CD4-positive, alpha-beta T cell treated with Interleukin-17A for 4 hours (primary cell): ENCODE measurements at places on chromosomes 16 and 17.

GRCh38 chr17:72238157-72238673, 117.4 kb downstream of the SOX9 start:
- DNase-seq = no peak

- no peak for DNase-seq
Observed at GRCh38 chr16:51419768-51420167, 268.7 kb upstream of the SALL1 start.

DNA sequence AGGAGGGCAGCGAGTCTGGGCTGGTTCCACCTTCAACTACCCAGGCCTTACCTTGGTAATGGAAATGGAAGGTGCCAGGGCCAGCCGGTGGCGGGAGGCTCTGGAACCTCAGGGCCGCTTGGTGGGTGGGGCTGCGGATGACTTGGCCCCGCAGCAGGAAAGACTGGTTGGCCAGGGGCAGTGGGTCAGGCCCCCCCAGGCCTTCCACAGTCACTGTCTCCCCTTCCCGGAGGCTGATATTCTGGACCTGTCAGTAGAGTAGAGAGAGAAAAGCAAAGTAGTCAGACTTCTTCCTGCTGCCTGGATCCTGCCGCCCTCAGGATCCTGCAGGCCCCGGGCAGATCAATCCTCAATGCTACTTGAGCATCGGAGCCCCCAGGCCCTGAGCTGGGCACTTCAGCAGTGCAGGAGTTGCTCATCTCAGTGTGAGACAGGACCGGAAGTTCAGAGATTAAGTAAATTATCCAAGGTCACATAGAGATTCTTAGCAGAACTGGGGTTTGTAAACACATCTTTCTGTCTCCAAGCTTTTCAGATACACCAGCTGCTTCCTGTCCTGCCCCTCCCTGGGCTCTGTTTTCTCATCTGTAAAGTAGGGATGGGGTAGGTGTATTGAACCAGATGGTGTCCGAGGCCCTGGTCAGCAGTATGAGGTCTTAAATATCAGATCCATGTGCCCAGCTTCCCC, 18.5 kb upstream of the PHF12 start:
- no peak for DNase-seq

DNA sequence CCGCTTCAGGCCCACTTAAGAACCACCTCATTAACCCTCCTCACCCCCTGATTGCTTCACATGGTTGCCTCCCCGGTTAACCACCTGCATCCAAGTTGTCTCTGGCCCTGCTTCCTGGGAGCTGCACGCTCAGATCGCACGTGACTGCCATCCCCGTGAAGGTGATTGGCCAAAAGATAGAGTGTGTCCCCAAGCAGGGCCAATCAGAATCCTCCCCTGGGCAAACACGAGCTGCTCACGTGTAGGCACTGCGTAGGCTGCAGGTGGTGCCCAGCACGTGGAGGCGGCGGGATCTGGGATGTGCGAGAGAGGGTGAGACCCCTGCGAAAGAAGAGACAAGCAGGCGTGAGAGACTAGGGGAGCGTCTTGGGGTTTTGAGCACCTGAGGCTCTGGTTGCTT, 111.8 kb upstream of the CRHR1 start:
- DNase-seq = no peak

DNA sequence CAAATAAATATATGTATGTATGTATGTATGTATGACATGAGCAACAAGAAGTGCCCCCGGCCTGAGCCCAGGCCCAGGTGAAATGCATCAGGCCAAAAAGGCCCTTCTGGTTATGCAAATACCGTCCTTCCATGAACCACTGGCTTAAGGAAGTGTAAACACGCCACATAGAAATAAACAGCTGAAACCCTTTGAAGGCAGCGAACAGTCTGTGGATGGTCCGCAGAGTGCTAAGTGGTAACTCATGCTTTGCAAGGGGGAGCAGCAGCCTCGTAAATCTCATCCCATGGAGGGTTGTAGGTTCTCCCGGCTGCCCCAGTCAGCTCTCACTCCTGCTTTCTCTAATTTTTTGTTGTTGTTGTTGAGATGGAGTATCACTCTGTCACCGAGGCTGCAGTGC, 36.7 kb downstream of the COTL1 start:
- no peak for DNase-seq

DNA sequence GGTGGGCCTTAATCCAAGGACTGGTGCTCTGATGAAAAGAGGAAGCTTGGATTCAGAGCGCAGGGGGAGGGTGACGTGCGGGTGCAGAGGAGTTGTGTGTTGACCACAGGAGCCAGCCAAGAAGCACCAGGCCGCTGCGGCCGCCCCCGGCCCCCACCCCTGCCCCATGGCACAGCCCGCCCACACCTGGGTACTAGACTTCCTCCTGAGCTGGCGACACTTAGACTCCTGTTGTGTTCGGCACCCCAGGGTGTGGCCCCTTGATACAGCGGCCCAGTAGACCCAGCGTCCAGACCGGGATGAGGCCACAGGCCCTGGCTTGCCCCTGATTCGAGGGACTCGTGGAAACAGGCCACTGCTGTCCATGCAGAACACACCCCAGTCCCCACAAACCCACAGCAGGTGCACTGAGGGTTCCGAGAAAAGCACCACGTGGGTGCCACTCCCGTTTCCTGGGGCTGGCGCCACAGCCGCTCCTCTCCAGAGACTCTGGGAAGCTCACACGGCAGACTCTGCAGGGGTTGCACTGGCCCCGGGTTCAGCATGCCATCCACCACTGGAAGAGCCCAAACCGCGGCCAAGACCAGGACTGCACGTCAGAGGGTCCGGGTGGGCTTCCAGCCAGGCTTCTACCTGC, 5.7 kb upstream of the SNAI3 start:
- peak; percentile 53 for DNase-seq

- DNase-seq = no peak
Observed at GRCh38 chr16:56852968-56853367, 12.0 kb upstream of the SLC12A3 start.

- no peak for DNase-seq
Observed at GRCh38 chr16:71789136-71789535, 19.5 kb downstream of the AP1G1 start.

GRCh38 chr17:76870377-76870714, 2.1 kb downstream of the MGAT5B start:
- DNase-seq = no peak

- no peak for DNase-seq
Observed at GRCh38 chr17:37123941-37124820, 175.4 kb downstream of the AATF start.

- no peak for DNase-seq
Observed at GRCh38 chr17:19644493-19645210, 3.9 kb upstream of the ALDH3A2 start.

- DNase-seq = no peak
Observed at GRCh38 chr16:66030036-66030435, 336.5 kb upstream of the CDH5 start.

DNA sequence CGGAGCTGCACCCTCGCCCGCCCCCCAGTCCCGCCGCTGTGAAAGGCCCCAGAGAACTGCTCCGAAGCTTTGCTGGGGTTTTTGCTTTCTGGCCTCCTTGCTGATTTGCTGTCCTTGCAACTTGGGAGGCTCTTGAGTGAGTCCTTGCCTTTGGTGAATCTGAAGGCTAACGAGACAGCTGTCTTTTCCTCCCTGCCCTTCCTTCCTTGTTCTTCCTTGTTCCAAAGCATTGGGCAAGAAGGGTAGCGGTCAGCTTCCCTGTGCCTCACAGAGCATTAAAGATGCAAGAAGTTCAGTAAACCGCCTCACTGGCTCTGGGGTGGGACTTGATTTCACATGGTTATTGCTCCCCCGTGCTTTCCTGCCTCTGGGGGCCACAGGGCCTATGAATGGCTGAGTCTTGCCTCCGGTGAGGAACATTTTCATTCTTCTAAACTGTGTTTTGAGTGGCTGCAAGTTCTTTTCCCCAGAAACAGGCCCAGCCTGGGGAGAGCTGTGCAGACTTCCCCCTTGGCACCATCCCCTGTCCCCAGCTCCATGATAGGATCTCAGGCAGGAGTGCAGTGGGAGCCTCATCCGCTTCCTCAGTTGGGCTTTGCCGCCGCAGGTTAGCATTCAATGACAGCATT, 1.4 kb downstream of the YPEL2 start:
- peak; percentile 45 for DNase-seq

DNA sequence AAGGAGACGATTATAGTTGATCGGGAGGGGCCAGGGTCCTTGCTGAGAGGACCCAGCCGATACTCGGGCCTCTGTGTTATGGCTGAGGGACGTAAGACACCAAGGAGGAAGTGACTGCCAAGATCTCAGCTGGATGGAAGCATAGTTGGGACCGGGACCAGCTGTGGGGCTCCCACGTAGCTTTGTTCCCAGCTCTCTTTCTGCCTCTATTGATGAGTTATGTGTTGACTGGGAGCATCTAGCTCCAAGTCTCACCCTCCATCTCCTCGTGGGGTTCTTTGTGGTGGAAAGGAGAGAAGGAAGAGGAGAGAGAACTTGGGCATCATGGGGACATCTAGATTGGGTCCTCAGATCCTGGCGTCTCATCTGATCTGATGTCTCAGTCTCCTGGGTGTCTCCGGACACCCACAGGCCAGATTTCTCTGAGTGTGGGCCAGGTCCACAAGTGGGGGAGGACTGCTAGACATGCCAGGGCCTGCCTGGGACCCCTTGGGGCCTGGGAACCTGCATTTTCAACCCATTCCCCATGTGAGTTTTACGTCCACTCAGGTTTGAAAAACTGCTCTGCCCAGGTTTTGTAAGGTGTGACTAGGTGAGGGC, 1.0 kb downstream of the MGRN1 start:
- DNase-seq = no peak

DNA sequence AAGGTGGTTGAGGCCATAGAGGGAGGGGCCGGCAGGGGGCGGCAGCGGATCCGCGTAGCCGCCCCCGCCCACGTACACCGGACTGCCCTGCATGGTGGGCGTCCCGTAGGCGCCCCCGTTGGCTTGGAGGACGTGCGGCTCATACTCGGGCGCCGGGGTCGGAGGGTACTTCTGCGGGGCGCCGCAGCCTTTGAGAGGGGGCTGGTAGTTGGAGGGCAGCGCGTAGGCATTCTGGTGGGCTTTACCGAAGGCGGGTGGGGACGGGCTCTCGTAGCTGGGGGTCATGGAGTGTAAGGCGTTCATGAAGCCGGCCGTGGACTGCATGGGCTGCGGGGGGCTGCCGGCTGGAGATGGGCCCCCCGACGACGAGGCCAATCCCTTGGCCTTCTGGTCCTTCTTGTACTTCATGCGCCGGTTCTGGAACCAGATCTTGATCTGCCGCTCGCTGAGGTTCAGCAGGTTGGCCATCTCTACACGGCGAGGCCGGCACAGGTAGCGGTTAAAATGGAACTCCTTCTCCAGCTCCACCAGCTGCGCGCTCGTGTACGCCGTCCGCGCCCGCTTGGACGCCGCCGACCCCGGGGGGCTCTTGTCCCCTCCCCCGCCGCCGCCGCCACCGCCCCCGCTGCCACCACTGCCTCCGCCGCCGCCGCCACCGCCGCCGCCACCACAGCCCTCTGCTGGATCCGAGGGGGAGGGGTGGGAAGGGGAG, 5.7 kb upstream of the HOXB2 start:
- no peak for DNase-seq

DNA sequence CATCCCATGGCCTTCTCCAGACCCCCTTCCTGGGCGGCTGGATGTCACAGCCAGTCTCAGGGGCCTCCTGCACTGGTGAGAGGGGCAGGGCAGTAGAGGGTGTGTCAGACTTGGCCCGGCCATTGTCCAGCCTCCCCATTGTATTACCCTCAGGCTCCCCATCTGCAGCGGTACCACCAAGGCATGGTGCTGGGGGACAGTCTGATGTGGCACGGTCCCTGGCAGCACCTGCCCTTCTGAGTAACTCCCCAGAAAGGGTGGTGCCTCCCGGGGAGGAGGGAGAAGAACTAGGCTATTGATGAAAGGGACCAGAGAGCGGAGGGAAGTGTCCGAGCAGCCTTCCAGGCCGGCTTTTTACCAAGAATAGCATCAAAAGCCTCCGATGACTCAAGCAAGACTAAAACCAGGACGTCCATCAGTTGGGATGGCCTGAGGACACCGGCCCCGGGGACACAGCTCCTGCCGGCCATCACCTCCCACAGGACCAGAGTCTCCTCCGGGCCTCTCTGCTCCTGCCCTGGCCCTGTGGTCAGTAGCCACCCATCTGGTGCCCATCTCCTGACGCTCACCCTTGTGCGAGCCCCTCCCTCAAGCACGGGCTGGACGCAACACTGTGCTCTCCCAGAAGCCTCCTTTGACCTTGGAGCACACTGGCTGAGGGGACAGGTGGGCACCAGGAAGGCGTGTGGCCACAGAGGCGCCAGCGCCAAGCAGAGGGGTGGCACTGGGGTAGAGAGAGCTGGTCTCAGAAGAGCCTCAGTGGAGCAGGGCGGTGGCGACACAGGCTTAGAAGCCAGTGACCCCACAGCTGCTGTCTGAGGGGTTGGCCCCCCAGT, 5.8 kb upstream of the CPNE7 start:
- DNase-seq = no peak

DNA sequence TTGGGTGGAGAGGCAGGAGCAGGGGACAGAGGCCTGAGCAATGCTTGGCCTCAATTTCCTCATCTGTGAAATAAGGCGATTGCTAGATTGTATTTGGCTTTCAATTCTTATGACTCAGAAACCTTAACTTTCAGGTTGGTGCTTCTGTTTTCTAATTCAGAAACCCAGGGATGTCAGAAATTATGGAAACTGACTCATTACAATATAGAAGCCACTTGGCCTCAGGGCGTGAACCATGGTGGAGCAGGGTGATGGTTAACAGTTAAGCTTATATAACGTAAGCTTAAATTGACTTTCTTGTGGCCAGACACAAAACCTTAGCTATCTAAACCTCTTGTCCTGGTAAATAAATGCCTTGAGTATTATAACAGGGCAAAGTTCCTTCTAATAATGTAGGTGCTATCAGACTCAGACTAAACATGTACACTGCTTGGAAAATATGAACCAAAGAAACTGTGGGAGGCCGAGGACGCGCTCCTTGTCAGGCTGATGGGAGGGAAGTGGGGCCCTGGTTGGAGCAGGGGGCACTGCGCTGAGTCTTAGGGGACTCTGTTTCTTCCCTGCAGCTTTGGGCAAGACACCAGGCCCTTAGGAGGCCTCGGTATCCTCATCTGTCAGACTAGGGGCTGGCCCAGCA, 17.1 kb upstream of the SREBF1 start:
- DNase-seq = no peak

GRCh38 chr16:79076047-79076767, 524.3 kb downstream of the MAF start:
- DNase-seq = no peak

- no peak for DNase-seq
Observed at GRCh38 chr16:1088295-1089170, 7.5 kb downstream of the C1QTNF8 start.

GRCh38 chr17:79861413-79862216, 22.4 kb upstream of the CBX4 start:
- DNase-seq = no peak

- DNase-seq = peak; percentile 79
Observed at GRCh38 chr17:16987830-16988601, 16.1 kb upstream of the TNFRSF13B start.
